ENCODE measurements at places on chromosomes 2 and 18. TPM values are rescaled to one million over a fixed set of nuclear protein-coding genes. Genes with fewer than 3 reads are reported as not detected.

GRCh38 chr2:88469202-88470114, 17.0 kb upstream of the FOXI3 start:
- ATAC-seq = peak; percentile 37

- no peak for ATAC-seq
Measured at GRCh38 chr2:1743396-1744150, 742 bp downstream of the PXDN start.

DNA sequence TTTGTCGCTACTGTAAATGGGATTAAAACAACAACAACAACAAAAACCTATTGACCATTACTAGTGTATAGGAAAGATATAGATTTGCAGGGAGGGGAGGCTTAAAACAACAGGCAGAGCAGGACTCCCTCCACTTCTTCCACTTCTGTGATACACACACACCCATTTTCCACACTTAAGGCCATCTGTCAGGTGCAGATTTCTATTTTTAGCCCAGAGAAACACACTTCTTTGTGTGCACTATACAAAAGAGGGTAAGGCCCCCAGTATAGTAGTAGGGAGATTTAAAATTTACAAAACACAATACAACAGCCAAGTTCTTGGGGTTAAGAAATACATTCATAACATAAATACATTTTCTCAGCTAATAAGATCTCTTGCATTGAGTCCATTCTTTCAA, 22.4 kb downstream of the PTPN2 start:
- no peak for ATAC-seq

Gene GAREM2
- 2.1 TPM for total RNA-seq

Gene ROCK1
- total RNA-seq = 51.3 TPM

DNA sequence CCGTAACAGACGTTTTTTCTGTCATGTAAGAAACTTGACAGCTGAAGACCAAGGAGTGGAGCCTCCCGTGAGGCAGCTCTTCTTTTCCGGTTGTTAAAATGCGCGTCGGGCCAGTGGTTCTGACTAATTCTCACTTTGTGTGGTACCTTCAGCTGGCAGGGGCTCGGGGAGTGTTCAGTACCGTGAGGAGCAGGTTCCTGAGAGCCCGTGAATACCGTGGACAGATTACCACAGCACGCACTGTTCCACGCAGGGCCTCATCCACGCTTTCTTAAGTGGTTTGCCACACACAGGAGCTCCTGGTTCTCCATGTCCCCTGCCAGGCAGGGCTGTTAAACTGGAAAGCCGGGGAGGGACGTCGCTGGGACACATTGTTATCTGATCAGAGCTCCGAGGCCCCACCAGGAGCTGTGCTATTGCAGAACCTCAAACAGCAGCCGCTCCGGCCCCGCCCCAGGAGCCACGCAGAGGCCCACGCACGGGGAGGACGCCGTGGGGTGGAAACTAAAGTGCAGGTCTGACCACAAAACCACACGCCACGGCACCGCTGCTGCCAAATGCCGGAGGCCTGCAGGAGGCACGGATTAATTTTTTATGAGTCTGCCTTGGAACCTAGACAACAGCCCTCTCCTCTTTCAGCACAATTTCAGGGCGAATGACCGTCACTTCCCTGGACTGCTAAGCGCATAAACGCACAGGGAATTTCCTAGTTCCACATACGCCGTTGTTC, 43.3 kb downstream of the NFATC1 start:
- ATAC-seq = no peak

DNA sequence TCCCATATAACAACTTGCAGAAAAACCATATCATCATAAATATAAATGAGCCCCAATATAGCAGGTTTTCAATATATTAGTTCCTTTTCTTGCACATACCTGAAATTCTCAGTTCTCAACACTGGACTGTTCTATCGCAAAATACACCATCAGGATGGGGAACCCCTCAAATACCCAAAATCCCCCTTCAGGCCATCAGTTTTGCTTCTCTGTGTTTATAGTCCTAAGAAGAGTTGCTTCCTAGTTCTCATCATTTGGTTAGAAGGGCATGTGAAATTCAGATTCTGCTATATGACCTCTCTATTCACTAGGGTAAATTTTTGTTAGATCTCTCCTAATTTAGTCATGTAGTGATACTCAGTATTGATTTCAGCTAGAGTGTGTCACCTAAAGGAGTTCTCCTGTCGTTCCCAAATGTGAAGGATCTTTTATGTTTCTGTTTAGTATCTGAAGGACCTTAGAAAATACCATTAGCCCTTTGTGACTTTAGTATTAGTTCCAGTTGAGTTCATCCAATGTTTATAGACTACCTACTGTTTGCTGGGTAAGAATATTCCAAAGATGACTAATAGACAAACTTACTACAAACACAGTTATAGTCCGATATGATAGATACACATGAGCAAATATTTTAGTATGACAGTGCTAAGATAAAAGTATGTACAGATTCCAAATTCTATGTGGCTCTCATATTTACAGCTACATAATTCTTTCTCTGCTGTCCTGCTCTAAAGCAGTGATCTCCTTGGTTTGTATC, 115.8 kb downstream of the TTC27 start:
- no peak for ATAC-seq

GRCh38 chr18:50706199-50706598, 113.6 kb downstream of the MRO start:
- ATAC-seq = no peak

All from activated T-helper 17 cell treated with anti-CD3 and anti-CD28 coated beads, Interleukin-2, amount 50 U/mL, for 72 hours (primary cell).